ENCODE measurements at places on chromosomes 1 and 21. TPM values are rescaled to one million over a fixed set of nuclear protein-coding genes. Genes with fewer than 3 reads are reported as not detected.

The KIF26B gene
- total RNA-seq: 1.1 TPM

The MMP23B gene
- total RNA-seq: 0.17 TPM

The TEDDM1 gene
- total RNA-seq: not detected

The OLFML3 gene
- 2.3 TPM for total RNA-seq

The TMEM81 gene
- total RNA-seq: 0.45 TPM

The LRRC71 gene
- total RNA-seq: not detected

The TMEM50B gene
- total RNA-seq: 34.9 TPM

The OR2T33 gene
- 0.57 TPM for total RNA-seq

The SYNC gene
- 63.1 TPM for total RNA-seq

The MARCKSL1 gene
- 132 TPM for total RNA-seq

The PCP4L1 gene
- total RNA-seq: 0.06 TPM

The OR2L13 gene
- not detected for total RNA-seq
